ENCODE measurements at places on chromosomes 1 and 21.

DNA sequence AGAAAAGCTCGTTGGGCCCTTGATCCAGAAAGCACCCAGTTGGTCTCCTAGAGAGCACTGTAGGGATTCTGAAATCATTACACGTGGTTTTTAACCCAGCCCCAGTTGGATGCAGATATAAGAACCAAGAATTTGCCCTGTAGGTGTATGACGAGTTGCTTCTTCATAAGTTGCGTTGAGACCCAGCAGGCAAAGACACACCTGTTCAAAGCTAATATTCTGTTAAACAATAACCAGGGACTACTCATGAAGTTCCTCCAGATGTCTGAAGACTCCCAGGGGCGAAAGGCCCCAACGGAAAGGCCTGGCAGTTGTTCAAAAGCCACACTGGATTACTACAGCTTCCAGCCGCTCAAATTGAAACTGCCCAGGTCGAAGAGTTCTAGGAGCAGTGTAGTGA lies 88.6 kb upstream of the HNRNPU start:
- no peak for DNase-seq

DNA sequence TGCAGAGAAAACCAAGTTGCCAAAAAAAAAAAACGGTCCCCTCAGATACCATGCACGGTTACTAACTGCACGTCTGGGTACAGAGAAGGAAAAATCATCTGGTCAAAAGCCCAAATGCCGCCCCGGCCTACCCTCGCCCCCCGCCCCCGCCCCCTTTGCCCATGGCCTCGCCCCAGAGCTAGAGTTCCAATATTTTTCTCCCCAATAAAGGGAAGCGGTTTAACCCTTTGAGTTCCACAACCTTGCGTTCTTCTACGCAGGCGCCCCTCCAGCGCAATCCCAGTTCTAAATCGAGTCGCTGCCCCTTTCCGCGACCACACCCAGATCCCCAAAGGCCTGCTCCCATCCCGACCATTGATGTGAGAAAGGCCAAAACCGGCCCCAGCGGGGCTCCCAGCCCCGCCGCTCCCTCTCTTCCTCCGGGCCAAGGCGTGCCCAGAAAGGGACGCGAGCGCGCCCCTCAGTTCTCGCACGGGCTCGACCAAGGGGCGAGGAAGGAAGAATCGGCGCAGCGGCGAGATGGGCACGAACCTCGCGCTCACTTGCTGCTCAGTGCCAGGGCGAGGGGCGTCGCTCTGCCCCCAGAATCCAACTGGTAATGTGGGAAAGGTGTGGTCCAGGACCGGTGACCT lies 797 bp downstream of the WDR47 start:
- no peak for DNase-seq

- peak; percentile 77 for DNase-seq
These were observed 84.6 kb downstream of the SYT2 start for GRCh38 chr1:202625416-202626360.

- no peak for DNase-seq
These were observed at the start of gene CNKSR1 for GRCh38 chr1:26177182-26177684. CNKSR1 (plus strand) TSS chr1:26177491; CDS start chr1:26177548, 57 bp downstream.

- no peak for DNase-seq
These were observed 16.8 kb upstream of the ERVH48-1 start for GRCh38 chr21:42942244-42942643.
